ENCODE measurements at places on chromosomes 2 and 18.

DNA sequence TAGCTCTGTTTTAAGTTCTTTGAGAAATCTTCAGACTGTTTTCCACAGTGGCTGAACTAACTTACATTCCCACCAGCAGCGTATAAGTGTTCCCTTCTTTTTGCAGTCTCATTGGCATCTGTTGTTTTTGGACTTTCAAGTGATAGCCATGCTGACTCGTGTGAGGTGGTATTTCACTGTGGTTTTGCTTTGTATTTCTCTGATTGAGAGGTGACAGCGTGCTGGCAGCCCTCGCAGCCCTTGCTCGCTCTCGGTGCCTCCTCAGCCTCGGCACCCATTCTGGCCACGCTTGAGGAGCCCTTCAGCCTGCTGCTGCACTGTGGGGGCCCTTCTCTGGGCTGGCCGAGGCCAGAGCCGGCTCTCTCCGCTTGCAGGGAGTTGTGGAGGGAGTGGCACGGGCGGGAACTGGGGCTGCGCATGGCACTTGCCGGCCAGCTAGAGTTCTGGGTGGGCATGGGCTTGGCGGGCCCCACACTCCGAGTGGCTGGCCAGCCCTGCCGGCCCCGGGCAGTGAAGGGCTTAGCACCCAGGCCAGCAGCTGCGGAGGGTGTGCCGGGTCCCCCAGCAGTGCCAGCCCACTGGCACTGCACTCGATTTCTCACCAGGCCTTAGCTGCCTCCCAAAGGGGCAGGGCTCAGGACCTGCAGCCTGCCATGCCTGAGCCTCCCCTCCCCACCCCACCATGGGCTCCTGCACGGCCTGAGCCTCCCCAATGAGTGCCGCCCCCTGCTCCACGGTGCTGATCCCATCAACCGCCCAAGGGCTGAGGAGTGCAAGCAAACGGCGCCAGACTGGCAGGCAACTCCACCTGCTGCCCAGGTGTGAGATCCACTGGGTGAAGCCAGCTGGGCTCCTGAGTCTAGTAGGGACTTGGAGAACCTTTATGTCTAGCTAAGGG, 151.8 kb downstream of the IRS1 start:
- no peak for DNase-seq

DNA sequence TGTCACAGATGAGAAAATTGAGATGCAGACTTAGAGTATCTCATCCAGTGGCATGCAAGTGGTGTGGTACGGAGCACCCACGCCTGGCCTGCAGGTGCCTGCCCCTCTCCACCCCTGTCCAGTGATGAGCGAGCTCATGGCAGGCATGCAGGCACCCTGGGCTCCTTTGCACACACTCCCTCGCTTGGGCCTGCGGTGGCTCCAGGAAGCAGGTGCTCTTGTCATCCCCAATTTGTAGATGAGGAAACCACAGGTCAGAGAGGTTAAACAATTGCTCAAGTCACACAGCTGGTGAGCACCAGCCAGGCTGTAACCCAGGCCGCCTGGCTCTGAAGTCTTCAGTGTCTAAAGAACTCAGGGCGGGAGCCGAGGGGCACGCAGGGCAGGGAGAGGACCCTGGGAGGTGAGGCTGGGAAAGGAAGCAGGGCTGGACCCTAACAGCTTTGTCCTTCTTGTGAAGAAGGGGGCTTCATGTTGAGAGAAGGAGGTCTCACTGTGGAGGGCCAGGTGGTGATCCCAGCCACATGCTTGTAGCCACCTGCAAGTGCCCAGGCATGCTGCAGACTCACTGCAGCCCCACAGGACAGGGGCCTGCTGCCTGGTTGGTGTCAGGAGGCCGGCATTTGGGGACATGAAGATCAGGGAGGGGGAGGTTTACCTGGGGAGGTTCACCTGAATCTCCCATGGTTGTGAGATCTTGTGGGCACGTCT, 166.2 kb downstream of the SH3RF3 start:
- DNase-seq, result no peak

DNA sequence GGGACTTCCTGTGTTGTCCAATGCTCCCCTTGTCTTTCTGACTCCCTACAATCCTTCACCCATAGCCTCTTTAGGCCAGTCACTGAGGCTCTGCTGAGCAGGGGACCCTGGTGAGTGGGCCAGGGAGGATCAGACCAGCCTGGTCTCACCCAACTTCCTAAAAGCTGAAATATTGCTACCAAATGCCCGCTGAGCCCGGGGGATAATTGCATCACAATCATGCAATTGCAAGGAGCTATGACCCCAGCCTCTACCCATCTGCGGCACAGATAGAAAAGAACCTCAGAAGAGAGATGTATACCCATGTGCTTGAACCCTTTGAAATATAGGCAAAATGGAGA, 3.7 kb upstream of the SP100 start:
- no peak for DNase-seq

GRCh38 chr2:169221745-169222369, 140.5 kb downstream of the LRP2 start:
- DNase-seq, result no peak

GRCh38 chr2:168234407-168235085, 12.8 kb downstream of the STK39 start:
- DNase-seq, result no peak

GRCh38 chr18:44107187-44107586, 573.5 kb upstream of the SETBP1 start:
- no peak for DNase-seq

DNA sequence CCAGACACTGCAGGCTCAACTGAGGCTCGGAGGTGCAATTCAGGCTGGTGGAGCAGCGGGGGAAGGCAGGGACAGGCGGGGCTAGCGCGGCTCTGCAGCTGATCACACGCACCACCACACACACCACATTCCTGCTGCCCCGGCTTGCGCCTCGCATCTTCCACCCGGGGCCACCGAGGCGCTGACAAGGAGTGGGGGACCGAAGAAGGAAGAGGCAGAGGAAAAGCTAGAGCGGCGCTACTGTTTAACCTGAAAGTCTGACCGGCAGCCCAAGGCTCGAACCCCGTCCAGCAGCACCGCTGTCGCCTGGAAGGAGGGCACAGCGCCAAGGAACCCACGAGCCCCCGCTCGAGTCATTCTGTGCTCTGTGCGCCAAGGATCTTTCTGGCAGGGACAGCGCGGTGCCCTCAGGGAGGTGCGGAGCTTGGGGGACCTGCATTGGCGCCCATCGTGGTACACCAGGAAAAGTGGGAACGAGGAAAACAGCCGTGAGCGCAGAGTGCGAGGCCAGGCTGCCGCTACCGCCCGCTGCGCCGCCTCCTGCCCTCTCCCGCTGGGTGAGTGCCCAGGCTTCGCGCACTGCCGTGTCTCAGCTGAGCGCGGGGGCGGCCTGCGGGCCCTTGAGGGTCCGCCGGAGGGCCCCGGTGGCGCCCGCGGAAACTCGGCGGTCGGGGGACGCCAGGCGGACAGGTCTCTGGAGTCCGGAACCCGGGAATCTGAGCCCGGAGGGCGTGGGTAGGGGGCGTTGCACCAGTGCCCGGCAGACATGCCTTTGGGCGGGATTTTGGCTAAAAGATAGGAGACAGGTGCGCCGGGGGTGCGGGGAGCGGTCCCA, 860 bp upstream of the KCNJ3 start:
- no peak for DNase-seq

DNA sequence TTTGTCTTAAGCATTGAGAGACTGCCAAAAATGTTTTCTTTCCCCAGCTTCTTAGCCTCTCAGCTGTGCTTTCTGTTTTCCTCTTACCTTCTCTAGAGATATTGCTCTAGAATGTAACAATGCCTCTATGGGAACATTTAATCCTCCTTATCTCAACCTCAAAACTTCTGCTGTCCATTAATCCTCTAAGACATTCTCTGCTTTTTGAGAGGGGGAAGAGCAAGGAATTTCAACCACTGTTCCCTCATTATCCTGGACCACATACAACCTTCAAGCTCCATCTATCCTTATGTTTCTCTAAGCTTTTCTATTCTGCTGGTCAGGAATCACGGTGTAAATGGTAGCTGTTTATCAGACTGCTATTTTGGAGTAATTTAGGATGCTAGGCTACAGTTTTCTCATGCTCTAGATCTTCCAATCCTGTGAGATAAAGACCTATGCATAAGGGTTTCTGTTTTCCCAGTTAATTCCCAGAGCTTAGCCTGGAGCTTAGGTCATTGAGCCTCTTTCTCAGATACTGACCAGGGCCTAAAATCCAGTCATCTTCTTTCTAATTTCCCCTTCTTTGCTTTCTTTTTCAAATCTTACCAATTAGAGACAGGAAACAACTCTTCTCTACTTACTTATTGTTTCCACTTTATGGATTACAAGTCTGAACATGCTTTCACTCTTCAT, 282.0 kb downstream of the CALCRL start:
- no peak for DNase-seq

DNA sequence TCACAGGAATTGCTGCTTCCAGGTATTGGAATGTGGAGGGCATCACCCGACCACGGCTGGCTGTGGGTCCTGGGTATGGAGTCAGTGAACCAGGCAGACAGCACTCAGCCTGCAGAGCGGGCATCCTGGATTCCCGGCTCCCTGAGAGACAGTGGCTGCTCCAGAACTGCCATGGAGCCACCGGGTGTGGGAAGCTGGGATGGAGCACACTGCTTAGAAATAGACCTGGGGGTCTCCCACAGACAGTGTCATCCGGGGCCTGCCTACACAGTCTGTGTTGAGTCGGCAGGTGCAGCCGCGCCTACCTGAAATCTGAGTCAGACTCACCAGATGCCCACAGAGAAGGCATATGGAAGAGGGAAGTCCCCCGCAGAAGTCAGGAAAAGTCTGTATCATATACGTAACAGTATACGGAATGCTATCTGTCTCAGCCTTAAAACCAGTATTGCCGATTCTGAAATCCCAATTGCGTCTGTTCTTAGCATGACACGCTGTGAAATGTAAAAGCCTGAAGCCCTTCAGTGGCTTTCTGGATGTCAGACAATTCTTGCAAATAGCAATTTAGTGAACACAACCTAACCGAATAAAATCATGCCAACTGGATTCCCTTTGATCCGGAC, 509.7 kb upstream of the MYT1L start:
- DNase-seq, result no peak

- DNase-seq, result no peak
Observed at GRCh38 chr2:75035444-75036353, 77.3 kb downstream of the POLE4 start.

DNA sequence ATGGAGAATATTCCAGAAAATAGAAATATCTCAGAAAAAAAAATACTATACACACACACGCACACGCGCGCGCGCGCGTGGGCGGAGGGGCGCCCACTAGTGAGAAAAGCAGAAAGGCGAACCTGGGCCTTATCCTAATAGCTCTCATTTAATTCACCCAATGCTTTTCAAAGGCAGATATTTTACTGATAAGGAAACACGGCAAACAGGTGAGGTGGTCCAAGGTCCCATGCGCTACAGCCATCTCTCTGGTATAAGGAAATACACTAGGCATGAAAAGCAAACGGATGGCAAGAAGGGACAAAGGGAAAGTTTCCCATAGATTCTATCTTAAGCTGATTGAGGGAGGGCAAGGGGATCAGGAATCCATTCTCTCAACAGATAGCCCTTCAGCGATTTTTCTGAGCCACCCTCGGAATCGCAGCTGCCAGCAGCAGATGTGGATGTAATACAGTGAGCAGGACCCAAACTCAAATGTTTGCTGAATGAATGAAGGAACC, 136.7 kb downstream of the TMEM247 start:
- peak; percentile 22 for DNase-seq

GRCh38 chr2:191833356-191833755, 13.5 kb downstream of the CAVIN2 start:
- no peak for DNase-seq

DNA sequence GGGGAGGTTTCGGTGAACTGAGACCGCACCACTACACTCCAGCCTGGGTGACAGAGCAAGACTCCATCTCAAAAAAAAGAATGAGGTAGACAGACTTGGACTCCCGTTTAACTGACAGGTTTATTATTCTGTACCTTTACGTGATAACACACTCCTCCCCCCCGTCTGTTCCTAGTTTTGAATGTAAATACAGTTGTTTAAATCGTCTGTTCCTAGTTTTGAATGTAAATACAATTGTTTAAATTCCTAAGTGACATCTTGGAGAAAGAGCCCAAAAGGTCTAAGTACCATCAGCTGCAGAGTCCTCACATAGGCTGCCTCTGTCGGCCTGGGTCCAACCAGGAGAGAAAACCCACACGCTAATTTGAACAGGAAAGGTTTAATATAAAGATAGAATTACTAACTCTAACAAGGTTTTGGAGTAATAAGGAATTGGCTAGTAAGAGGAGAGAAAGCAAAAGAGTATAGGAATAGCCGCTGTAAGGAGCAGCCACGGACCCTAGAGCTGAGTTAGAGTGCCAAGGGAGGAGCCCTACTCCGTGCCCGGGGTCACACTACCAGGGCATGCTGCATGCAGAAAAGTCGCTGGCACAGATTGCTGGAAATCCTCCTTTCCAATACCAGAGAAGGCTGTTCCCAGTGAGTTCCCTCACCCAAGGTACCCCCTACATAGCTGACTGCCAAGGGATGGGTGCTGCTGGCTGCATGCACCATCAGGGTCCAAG, 83.5 kb upstream of the RANBP2 start:
- no peak for DNase-seq

GRCh38 chr2:175957845-175958244, 44.2 kb downstream of the LNPK start:
- no peak for DNase-seq

GRCh38 chr18:79000997-79001396, 21.4 kb downstream of the SALL3 start:
- no peak for DNase-seq

GRCh38 chr18:50819027-50819727, 639 bp downstream of the MRO start:
- DNase-seq, result no peak

- DNase-seq, result no peak
Observed at GRCh38 chr18:58891776-58892175, 27.1 kb downstream of the ZNF532 start.

GRCh38 chr2:176187899-176188773, at the start of gene HOXD1:
HOXD1 (plus strand) TSS chr2:176188668; CDS start chr2:176188802, 134 bp downstream.
- DNase-seq, result no peak

DNA sequence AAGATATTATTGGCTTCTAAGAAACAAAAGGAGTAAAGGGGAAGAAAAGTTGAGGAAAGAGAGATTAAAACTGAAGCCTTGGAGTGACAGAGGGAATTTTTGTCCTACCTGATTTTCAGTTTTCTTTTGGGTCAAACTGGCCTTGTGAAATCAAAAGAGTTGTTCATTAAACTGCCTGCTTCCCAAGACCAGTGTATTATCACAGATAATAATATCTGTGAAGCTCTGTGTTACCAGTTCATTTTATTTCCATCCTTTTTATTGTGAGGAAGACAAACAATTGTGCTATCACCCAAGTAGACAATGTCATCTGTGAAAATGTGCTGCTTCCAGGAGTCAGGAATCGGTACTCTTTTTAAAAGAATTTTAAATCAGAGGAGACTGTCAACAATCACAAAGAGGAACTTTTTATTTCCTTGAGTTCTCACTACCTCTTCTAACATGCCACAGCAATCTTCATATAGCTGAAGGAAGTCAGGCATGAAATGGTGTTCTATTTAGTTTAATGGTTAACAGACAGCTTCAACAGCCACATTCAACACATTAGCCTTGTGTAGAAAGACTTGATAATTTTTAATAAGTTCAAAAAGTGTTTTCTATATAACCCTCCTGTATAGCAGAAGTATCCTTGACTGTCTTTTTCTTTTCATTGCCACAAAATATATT, 554.8 kb downstream of the PIK3C3 start:
- no peak for DNase-seq

- DNase-seq, result no peak
Observed at GRCh38 chr2:206049392-206049791, 36.6 kb downstream of the INO80D start.
